Breast epithelium (tissue), 4 donors: ENCODE measurements at places on chromosomes 11 and 22.

DNA sequence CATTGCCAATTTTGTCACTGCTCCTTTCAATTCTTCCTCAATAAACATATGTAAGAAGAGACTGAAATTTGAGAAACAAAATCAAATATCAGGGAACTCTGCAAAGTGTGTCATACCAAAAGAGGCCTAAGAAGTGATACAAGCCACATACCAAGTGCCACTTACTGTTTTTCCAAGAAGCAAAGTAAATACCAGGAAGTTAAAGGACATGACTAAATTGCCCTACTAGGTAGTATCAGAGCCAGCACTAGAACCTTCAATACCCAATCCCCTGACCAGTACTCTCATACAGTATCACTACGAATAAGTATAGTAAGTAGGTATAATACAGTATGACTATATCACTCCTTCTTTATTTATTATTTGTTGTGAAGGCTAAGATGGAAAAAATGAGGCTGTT, 13.6 kb downstream of the MAML2 start:
- H3K27ac ChIP-seq, result peak overlapping the region; percentile 57
- no peak overlapping the region for H3K4me3 ChIP-seq
- no peak for DNase-seq
- H3K27me3 ChIP-seq, result no peaks in the 10 kb centered on the region
- H3K4me1 ChIP-seq, result peaks cover 4% of the 10 kb centered on the region

GRCh38 chr11:79925570-79925969, 484.7 kb upstream of the TENM4 start:
- no peak overlapping the region for H3K4me3 ChIP-seq
- H3K27ac ChIP-seq, result no peak overlapping the region
- DNase-seq, result no peak
- H3K27me3 ChIP-seq, result no peaks in the 10 kb centered on the region

DNA sequence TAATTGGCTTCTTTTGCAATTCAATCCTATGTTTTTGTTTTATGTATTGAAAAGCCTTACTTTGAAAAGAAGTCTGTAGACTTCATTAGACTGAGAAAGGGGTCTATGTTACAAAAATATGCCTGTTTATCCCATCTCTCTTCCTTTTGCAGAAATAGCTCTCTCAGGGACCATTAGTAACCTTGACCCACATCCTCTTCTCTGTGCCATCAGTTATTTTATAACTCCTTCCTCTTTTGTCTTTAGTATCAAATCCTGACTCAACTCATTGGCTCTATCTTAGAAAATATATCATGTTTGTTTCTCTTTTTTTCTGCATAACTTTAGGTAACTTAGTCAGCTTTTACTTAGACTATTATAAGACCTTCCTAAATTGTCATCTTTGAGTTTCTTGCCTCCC, 20.3 kb downstream of the ZC3H12C start:
- no peak overlapping the region for H3K4me3 ChIP-seq
- no peaks in the 10 kb centered on the region for H3K4me1 ChIP-seq
- no peaks in the 10 kb centered on the region for H3K36me3 ChIP-seq
- H3K27me3 ChIP-seq, result no peaks in the 10 kb centered on the region

DNA sequence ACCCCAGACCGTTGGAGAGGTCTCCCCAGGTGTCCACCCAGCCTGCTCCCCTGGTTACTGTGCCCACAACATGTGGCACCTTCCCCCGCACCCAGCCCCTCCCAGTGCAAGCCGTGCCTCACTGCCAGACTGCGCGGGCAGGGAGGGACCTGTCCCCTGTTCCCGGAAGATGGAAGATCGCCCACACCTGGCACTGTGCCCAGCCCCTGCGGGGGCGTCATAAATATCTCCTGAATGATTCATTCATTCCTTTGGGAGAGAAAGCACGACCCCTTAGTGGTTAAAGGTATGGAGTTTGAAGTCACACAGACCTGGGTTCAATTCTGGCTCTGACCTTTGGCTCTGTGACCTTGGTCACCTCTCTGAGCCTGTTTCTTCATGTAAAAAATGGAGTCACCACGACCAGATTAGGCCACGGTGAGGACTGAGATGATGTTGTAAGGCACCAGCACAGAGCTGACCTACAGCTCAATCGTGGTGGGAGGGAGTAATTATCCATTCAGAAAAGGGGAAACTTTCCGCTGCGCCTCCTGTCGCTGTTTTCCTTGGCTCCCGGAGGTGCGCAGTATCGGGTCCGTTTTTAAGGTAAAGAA, 497 bp upstream of the SYT12 start:
- peak overlapping the region; percentile 90 for H3K27ac ChIP-seq
- no peaks in the 10 kb centered on the region for H3K36me3 ChIP-seq
- H3K4me3 ChIP-seq, result peak overlapping the region; percentile 67
- peak; percentile 79 for DNase-seq

DNA sequence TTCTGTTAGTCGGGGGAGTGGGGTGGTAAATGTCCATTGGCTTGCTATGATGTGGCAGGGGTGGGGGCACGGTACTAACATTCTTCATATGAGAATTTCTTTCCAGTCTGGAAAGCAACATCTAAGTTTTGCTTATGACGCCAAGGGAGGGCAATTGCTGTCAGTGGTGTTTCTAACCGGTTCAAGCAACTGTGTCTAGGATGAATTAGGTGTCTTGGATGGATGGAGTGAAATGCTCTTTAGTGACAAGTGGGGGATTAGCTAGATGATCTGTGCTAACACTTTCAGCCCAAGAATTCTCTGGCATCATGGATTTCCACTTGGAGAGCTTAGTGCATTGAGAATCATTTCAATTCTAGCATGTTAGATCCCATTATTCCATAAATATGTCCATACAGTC, 262.6 kb upstream of the SORL1-AS1 start:
- no peaks in the 10 kb centered on the region for H3K27me3 ChIP-seq

- H3K27me3 ChIP-seq, result no peaks in the 10 kb centered on the region
- no peak overlapping the region for H3K27ac ChIP-seq
- no peak for DNase-seq
Observed at GRCh38 chr11:125341676-125342075, 154.4 kb downstream of the FEZ1 start.

DNA sequence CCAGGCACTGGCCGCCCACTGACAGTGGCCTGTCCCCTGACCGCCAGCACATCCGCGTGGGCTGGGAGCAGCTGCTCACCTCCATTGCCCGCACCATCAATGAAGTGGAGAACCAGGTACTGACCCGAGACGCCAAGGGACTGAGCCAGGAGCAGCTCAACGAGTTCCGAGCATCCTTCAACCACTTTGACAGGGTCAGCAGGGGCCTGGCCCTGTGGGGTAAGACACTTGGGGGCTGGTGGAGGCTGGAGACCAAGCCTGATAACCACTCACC, 6.5 kb downstream of the CTSF start:
- no peaks in the 10 kb centered on the region for H3K4me1 ChIP-seq
- no peak overlapping the region for H3K27ac ChIP-seq
- H3K36me3 ChIP-seq, result no peaks in the 10 kb centered on the region
- no peaks in the 10 kb centered on the region for H3K27me3 ChIP-seq

- H3K27ac ChIP-seq, result no peak overlapping the region
- H3K4me1 ChIP-seq, result no peaks in the 10 kb centered on the region
- no peak for DNase-seq
- no peak overlapping the region for H3K4me3 ChIP-seq
- H3K27me3 ChIP-seq, result no peaks in the 10 kb centered on the region
Observed at GRCh38 chr22:36274531-36274930, 21.6 kb downstream of the APOL1 start.

DNA sequence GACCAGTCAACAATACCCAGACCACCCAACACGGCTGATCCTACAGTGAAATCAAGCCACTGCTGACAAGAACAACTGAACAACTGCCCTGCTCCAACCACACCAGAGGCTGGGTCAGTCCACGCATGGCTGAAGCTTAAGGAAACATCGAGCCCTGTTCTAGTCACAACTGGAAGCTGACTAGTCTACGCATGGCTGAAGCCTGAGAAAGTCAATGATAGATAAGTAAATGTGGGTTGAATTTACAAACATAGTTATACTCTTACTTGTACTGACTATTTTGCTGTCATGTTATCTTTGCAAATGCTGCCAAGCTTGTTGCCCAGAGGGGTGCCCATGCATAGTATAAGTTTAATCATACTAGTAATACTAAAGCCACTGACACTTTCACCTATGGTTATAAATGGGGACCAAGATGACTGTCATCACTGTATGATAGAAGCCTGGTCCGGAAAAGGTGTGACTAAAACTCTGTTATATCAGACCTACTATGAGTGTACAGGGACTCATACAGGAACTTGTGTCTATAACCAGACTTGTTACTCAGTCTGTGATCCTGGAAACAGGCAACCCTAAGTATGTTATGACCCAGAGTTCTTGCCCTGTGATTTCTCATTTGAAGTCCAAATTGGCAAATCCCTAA, 43.4 kb upstream of the GLYAT start:
- no peak overlapping the region for H3K27ac ChIP-seq
- no peaks in the 10 kb centered on the region for H3K27me3 ChIP-seq
- no peaks in the 10 kb centered on the region for H3K36me3 ChIP-seq
- DNase-seq, result no peak

- no peaks in the 10 kb centered on the region for H3K36me3 ChIP-seq
- no peak overlapping the region for H3K27ac ChIP-seq
- no peaks in the 10 kb centered on the region for H3K4me1 ChIP-seq
- no peak overlapping the region for H3K4me3 ChIP-seq
- no peaks in the 10 kb centered on the region for H3K27me3 ChIP-seq
Observed at GRCh38 chr11:97990162-97990920, 1030.4 kb upstream of the CNTN5 start.
